ENCODE measurements at places on chromosomes 3 and 15.

GRCh38 chr15:70579766-70580165, 183.6 kb downstream of the UACA start:
- DNase-seq: no peak

- DNase-seq: no peak
Measured at GRCh38 chr3:106010829-106011228, 142.0 kb upstream of the CBLB start.

GRCh38 chr3:55796533-55796932, 309.4 kb upstream of the WNT5A start:
- DNase-seq: no peak

- DNase-seq: no peak
Measured at GRCh38 chr3:132637590-132637989, 22.0 kb downstream of the ACAD11 start.

Data from pons (tissue), 1 donor.